NCI-H1105 treated with DMSO at 0.1 percent for 48 hours (cell line): ENCODE measurements at places on chromosomes 12 and 14.
A peak's percentile ranks its signal among the peaks of the same experiment; 100 is the strongest.

GRCh38 chr14:99648027-99648784, 3.3 kb downstream of the HHIPL1 start:
- DNase-seq: no peak

- DNase-seq: peak; percentile 47
Measured at GRCh38 chr12:104057771-104058197, 6.5 kb upstream of the HCFC2 start.

DNA sequence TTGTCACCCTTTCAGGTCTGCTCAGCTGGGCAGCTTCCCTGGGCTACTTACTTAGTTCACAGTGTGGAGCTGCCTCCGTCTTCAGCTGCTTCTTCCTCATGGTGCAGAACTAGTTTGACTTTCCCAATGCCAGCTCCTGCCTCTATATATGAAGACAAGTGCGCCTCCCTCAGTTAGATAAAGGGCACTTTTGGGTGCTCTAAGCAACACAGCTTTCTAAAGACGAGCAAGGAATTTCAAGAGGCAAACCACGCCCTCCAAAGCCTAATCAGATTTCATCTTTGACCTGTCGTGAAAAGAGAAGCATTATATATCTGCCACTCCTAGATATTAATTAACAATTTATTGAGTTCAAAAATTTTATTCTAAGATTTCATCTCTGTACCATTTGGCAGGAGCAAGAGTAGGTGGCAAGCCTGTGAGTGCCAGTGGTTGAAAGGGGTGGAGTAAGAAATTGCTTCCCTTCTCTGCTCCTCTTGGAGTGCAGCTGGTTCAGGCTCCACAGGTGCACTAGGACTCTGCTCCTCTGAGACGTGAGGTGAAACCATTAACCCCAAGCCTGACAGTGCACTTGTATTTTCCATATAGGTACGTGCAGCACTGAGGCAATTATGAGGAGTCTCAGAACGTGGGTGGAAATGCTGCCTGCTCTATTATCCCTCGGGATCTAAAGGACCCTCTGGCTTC, 2.1 kb upstream of the SLC11A2 start:
- peak; percentile 8 for DNase-seq

GRCh38 chr14:103057372-103058163, at the start of gene CDC42BPB:
TSS of gene CDC42BPB (minus strand) at chr14:103057549. CDS start at chr14:103057173, 376 bp downstream.
- DNase-seq: peak; percentile 83

GRCh38 chr14:69635981-69636639, 24.7 kb downstream of the SUSD6 start:
- no peak for DNase-seq

DNA sequence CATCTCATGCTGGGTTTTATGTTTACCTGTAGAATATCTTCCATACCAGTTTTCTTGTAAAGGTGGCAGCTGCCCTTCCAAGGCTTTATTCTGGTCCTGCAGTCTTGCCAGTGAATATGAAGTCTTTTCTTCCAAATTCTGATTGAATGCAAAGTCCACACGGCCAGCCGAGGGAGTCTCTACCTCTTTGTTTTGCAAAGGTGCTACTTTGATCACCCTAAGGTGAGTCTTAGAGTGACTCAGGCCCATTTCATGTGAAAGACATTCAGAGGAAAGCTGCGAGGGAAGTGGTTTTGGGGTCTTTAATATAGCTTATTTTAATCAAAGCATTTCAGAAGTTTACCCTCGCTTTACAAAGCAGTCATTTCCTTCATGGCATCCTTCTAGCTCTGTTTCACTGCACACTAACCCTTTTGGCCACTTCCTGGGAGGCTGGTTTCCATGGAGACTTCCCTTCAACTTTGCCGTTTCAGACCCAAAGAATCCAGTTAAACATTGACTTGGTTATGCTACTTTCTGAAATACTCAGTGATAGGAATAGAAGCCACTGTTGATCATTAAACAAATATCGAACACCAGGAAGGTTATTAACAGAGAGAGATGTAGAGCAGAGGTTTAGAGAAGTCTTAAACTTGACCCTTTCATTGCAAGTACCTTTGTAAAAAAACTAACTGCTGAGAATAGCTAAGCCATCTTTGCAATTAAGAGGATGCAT, at the start of gene CCDC198:
TSS of gene CCDC198 (minus strand) at position 391 of the 715 bp plus-strand sequence. CDS start at position 249, 142 bp downstream.
- no peak for DNase-seq

DNA sequence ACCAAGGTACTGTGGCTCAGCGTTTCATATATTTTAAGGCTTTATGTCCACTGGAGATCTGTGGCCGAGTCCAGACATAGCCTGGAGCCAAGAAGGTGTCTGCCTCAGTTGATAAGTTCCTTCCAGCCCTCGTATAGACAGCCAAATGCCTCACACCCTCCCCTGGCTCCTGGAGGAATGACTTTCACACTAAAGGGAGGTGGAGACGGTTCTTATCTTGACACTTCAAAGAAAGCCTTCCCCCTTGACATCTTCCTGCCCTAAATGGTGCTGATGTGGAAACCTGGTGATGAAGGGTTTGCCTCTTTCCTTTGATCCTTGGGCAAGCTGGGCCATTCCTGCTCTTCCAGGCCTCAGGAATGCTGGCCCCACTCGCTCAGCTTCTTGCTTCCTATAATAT, 474.8 kb upstream of the TBX3 start:
- DNase-seq: no peak

- DNase-seq: no peak
Measured at GRCh38 chr12:57173089-57173488, 25.7 kb upstream of the LRP1-AS start.

- DNase-seq: peak; percentile 28
Measured at GRCh38 chr12:62438098-62438692, 28.4 kb upstream of the MON2 start.

DNA sequence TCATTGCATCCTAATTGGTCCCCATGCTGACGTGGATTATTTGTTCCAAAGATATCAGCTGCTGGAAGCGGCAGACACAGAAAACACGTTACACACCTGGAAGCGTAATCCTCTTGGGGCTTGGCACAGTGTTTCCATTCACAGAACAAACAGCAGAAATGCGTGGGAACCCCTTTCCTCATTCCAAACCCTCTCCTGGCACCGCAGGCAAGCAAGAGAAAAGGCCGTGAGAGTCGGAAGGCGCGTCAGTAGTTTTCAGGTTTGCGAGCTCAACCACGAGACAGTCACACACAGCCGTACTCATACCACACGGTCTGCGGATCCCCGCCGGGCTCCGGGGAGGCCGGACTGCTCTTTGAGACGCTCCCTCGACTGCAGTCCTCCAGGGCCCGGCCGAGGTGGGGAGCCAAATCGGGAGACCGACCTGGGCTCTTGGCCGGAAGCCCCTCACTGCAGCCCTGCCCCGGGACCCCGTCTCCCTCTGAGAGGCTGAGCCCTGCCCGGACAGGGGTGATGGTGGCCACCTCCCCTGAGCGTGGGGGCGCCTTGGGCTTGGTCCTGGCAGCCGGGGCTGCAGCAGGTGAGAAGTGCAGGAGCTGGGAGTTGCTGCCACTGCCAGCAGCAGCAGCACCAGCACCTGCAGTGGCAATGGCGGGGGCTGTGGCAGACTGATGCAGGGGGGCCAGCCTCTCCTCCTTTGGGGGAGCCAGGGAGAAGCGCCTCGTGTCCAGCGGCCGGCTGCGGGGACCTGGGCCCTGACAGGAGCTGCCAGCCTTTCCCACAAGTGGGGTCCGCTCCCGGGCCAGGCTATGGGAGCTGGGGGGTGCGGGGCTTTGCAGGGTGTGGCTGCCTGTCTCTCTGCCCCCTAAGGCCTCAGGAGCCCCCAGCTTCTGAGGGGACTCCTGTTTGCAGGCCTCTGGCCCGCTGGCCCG, 28.1 kb upstream of the GPR68 start:
- DNase-seq: no peak

DNA sequence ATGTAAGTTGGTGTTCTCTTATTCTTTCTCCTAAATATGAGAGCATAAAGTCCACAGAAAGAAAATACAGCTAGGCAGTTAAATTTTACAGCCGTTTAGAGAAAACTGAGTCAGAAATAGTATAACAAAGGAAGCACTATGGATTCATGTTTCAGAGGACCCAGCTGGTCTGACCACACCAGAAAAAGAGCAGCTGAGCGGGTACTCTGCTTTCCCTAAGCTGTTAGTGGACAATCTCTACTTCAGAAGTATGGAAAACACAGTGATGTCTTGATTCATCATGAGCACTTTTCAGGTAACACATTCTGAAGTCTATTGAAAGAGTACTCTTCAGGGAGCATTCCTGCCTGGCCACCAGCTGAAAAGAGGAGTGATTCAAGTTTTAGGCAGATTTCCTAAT, 12.4 kb downstream of the PPM1H start:
- DNase-seq: no peak

- no peak for DNase-seq
Measured at GRCh38 chr14:69676723-69677122, 65.3 kb downstream of the SUSD6 start.

DNA sequence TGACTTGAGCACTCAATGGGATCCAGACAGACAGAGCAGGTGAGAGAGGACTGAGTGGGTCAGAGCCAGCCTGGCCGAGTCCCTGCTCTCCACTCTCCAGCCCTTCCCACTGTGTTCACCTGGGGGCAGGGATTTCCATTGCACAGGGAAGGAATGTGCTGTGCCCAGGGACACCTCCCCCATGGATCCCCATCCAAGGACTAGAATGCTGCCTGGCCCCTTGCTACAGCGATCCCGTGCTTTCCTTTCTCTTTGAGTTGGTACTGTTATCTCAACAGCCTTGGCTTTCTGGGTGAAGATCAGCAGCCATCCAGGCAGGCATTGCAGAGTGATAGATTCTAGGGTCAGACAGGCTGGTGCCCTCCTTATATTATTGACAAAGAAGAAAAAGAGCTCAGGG, 60.3 kb upstream of the DLK1 start:
- DNase-seq: no peak

GRCh38 chr12:70177631-70178030, 65.6 kb upstream of the CNOT2 start:
- DNase-seq: no peak

- no peak for DNase-seq
Measured at GRCh38 chr14:81408595-81408994, 8.5 kb upstream of the STON2 start.

DNA sequence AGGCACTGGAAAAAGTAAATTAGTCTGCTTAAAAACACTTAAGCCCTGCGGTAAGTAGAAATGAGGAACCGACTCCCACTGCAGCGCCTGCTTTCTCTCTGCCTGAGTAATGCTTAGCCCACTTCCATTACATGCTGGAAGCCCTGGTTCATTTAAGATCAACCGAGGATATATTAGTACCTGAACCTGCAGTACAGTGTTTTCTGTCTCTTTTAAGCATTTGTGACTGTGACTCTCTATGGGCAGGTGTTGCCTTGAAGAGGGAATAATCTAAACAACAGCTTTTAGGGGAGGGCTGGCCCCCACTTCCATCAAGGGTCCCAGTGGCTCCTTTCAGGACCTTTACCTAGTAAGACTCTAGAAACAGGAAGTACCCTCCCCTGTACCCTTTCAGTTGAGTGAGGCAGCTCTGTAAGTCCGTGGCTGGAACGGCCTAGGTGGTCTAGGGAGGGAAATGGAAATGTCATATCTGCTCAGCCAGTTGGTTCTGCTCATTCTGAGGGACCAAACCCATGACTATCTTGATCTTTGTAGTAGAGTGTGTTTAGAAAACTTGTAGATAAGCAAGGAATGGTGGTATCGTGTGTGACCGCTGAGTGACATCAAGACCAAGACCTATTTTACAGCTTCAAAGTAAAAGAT, 56.2 kb downstream of the FNTB start:
- DNase-seq: no peak

DNA sequence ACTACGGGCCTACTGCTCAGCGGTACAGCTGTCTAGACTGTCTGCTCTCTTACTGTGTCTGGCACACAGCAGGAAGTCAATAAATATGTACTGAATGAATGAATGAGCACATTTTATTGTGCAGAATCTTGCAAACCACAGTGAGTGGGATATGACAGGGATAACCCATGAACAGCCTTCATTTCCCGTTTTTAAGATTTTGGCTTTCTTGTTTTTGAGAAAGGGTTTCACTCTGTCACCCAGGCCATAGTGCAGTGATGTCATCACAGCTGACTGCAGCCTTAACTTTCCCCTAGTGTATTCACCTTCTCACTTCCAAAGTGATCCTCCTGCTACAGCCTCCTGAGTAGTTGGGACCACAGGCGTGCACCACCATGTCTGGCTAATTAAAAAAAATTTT, 203.1 kb downstream of the AEBP2 start:
- no peak for DNase-seq

- peak; percentile 64 for DNase-seq
Measured at GRCh38 chr14:83463500-83464098, 1929.9 kb upstream of the SEL1L start.

GRCh38 chr12:114480337-114481199, 74.6 kb upstream of the TBX5 start:
- DNase-seq: no peak

GRCh38 chr12:69602954-69603353, 7.8 kb downstream of the LRRC10 start:
- DNase-seq: no peak

DNA sequence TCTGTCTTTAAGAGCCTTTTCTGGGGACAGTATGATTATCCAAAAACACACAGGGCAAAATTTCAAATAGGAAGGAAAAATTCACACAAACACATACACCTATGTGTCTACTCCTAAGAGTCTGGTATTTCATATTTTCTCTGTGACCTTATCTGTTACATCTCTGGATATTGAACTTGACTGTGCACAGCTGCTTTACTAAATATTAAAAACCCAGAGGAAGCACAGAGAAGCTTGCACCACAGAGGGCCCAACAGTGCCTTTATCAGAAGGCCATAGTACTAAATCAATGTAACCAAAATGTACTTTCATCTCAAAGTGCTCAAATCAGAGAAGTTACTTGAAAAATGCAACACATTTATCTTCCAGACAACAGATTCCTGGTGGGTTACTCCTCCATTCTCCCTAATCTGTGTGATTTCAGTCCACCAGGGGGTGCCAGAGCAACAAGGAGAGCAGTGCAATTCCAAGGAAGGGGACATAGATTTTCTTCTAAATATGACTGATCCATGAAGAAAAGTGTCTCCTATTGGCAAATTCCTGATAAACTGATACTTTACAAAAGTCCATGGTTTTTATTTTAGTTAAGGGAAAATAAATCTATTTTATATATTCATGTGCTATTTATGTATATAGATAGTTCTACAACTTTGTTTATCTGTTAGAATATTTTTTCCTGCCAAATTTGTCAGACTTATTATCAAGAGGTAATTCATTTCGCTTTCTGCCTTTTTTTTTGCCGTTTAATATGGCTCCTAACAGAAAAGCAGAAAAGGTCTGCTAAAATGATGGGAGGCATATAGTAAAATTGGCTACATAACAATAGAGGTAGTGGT, 617.6 kb downstream of the LRFN5 start:
- DNase-seq: peak; percentile 88
